GM13977 (cell line): ENCODE measurements at places on chromosomes 11 and 22.

DNA sequence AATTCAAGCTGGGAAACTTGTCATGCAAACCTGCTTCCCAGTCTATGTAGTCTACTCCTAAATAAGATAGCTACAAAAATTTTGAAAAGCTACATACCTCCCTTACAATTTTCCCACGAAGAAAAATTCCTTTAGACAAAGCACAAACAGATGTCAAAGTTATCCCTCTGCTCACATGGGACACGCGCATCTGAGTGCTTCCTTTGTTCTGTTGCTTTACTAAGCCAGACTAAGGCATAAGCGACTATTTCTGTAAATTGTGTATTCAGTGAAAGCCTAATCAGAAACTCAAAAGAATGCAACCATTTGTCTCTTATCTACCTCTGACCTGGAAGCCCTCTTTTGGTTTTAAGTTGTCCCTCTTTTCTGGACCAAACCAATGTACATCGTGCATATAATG lies 583.7 kb upstream of the B3GAT1 start:
- DNase-seq: no peak

DNA sequence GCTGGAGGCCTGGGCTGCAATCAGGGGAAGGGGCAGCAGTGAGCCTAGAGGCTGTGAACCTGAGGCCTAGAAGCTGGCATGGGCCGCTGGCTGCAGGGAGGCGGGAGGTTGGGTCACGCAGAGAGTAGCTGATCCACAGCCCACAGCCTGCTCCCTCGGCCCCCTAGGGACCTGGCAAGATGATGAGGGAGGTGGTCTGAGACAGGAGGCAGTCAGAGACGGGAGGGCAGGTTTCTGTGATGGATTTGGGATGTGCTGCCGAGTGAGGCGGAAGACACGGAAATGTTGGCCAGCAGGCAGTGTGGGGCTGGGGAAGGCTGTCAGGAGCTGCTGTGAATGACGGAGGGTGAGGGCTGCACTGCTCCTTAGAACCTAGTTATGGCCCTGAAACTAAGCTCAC lies 22.7 kb downstream of the LRFN4 start:
- DNase-seq: no peak

DNA sequence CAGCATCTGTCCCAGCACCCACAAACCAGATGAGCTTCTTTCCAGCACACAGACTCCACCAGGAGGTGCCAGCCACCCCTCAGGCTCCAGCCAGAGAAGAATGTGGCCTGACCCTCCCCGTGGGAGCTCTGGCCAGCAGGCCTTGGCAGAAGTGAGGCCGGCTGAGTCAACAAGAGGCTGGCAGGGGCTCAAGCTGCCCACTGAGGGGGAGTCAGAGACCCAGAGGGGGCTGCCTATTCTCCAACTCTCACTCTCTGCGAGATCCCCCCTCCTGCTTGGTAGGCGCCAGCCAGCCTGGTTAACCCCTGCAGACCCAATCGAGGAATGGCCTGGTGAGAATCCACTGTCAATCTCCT lies 10.6 kb upstream of the CDC42EP1 start:
- no peak for DNase-seq

DNA sequence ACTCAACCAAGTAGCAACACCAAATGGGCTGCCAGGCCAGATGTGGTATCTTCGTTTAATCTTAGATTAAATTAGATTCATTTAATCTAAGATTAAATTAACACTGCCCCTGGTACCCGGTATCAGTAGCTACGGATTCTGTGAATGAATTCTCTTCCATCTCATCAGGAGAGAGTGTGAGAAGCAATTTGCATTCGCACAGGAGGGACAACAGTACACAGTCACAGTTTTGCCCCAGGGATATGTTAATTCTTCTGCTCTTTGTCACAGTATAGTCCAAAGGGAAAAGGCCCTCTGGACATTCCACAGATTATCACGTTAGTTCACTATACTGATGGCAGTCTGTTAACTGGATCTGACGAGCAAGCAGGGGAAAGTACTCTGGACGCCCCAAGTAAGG lies 22.9 kb downstream of the ASCL2 start:
- no peak for DNase-seq

GRCh38 chr11:47886096-47886495 lies 37.9 kb upstream of the NUP160 start:
- DNase-seq: no peak

- no peak for DNase-seq
These were observed 71.0 kb downstream of the TRIM29 start for GRCh38 chr11:120066738-120067437.

GRCh38 chr22:29690476-29690875 lies 29.3 kb upstream of the CABP7 start:
- DNase-seq: no peak

DNA sequence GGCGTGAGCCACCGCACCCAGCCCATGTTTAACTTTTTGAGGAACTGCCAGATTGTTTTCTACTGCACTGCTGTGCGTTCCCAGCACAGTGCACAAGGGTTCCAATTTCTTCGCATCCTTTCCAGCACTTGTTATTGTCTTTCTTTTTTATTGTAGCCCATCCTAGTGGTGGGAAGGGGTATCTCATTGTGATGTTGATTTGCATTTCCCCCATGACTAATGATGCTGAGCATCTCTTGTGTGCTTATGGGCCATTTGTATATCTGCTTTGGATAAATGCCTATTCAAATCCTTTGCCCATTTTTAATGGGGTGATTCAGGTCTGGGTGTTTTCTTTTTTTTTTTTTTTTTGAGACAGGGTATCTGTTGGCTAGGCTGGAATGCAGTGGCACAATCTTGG lies 36.6 kb upstream of the SYT7 start:
- no peak for DNase-seq

- no peak for DNase-seq
These were observed 457.0 kb downstream of the MN1 start for GRCh38 chr22:27344546-27344945.

GRCh38 chr11:21514316-21514715 lies 678.6 kb upstream of the ANO5 start:
- DNase-seq: no peak

- no peak for DNase-seq
These were observed 73.4 kb upstream of the CD44 start for GRCh38 chr11:35065566-35065965.

DNA sequence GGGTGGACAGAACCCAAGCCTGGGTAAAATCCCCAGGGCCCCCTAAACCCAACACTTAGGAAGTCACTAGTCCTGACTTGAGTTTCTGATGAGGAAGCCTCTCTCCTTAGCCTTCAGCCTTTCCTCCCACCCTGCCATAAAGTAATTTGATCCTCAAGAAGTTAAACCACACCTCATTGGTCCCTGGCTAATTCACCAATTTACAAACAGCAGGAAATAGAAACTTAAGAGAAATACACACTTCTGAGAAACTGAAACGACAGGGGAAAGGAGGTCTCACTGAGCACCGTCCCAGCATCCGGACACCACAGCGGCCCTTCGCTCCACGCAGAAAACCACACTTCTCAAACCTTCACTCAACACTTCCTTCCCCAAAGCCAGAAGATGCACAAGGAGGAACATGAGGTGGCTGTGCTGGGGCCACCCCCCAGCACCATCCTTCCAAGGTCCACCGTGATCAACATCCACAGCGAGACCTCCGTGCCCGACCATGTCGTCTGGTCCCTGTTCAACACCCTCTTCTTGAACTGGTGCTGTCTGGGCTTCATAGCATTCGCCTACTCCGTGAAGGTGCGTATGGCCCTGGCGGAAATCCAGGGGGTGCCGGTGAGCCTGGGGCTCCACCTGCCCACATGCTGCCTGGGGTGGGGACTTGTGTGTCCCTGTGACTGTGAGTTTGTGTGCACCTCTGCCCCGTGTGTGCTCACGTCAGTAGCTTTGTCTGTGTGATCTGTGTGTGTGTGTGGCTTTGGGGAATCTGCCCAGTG lies at the start of gene IFITM1:
TSS of gene IFITM1 (plus strand) at position 254 of the 767 bp plus-strand sequence. CDS start at position 385, 131 bp downstream.
- peak; percentile 89 for DNase-seq
